ENCODE measurements at places on chromosomes 7 and 10. TPM values are rescaled to one million over a fixed set of nuclear protein-coding genes. Genes with fewer than 3 reads are reported as not detected.

Gene PTER
- 14.2 TPM for total RNA-seq

Gene PITX3
- not detected for total RNA-seq

Gene BICC1
- total RNA-seq, result 17.0 TPM

Gene TAS2R4
- total RNA-seq, result 0.67 TPM

Gene CCAR1
- 51.9 TPM for total RNA-seq

Gene NPC1L1
- 0.29 TPM for total RNA-seq

Gene BHLHA15
- total RNA-seq, result 0.67 TPM

Gene NCF1
- 8.6 TPM for total RNA-seq
